ENCODE measurements at places on chromosomes 7 and 10.
A peak's percentile ranks its signal among the peaks of the same experiment; 100 is the strongest.

DNA sequence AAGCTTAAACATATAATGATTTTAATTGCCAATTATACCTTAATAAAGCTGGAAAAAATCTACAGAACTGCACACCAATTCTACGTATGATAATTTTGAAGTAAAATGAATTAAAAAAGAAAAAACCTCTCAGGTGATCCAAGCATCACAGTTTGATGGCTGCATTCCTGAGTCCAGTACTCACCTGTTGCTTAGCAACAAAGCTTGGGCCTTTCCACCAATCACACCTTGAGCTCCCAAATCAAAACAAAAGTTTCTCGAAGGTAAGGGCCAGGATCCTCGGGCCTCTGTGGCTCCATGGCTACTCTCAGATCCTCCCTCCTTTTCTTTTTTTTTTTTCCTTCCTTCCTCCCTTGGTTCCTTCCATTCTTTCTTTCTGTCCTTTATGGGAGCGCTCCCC, 137.2 kb upstream of the PCBD1 start:
- DNase-seq = no peak

- no peak for DNase-seq
These were observed 331.6 kb upstream of the HPS1 start for GRCh38 chr10:98778277-98778759.

DNA sequence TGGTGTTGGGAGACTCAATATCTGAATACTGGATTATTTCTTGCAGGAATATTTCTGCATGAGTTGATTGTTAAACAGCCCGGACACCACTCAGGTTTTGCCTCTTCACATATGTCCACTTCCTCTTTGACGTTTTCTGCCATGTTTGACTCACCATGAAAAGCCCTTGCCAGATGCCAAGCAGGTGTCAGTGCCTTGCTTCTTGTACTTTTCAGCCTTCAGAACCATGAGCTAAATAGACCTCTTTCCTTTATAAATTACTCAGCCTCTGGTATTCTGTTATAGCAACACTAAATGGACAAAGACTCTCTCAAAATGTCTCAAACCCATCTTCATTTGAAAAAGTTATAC, 24.7 kb upstream of the MACC1 start:
- no peak for DNase-seq

DNA sequence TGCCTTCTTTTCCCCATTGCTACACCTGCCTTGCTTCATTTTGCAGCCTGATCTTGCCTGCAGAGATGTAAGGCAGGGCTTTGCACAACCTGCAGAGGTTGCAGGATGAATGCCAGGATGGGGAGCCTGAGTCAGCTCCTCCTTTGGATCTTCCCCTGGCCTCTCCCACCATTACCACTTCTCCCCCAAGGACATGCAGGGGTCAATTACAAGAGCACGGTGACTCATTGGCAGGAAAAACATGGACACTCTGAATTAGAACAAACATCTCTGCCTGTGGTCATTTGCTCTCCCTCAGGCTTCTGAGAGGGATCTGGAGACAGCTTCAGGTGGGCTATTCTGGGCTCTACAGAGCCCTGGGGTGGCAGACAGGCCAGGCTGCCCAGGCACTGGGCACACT, 89.2 kb downstream of the HERPUD2 start:
- no peak for DNase-seq

- no peak for DNase-seq
These were observed 19.1 kb downstream of the DNAJB12 start for GRCh38 chr10:72335394-72336258.

DNA sequence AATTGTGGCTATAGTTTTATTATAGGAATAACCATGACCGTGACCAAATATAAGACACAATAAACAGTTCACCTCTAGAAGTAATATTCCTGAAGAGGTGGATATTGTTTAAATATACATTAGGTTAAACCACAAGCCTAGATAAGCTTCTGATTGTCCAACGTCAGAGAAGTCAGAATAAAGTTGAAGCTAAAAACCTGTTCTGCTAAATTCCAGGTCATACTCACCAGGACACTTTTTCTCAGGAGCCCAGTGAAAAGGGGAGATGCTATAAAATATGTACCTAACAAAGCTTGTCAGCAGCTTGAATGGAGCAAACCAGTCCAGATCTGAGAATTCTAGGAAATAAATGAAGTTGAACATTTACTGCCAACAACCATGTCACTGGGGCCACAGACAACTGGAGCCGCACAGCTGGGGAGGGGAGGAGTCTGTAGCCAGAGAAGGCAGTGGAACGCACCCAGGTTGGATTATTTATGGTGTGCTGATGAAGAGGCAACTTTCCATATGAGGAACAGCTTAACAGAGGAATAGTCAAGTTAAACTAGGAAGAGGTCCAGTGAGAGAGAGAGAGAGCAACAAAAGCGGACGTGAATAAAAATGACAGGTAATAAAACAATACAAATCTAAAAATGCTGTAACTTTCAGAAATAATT, 191.1 kb downstream of the ZNF438 start:
- DNase-seq = no peak

- DNase-seq = peak; percentile 22
These were observed 2.2 kb downstream of the ARHGAP21 start for GRCh38 chr10:24721229-24722106.

GRCh38 chr7:8214244-8214824, 47.6 kb downstream of the ICA1 start:
- DNase-seq = no peak

GRCh38 chr10:4073912-4074311, 288.9 kb upstream of the KLF6 start:
- DNase-seq = no peak

- no peak for DNase-seq
These were observed 38.4 kb downstream of the VSTM4 start for GRCh38 chr10:49076741-49077521.

DNA sequence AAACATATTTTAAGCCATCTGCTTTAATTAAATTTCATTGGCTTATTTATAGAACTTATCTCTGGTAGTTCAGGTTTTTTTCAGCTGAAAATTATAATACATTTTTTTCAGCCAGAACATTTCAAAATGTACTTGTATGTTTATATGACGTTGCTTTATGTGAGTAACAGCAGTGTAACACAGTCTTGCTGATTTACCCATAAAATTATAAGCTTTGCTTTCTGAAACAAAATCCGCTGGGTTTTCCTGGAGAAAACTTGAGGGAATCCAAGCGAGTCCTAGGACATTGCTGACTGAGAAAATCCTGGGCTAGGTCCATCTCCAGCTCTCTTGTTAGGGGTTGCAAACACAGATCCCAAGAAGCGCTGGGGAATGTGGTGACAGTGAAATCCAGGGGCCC, 112.2 kb upstream of the GATA3 start:
- DNase-seq = no peak
